Stimulated activated CD4-positive, alpha-beta T cell treated with anti-CD3 and anti-CD28 coated beads, Interleukin-4, amount 100 ng/mL, for 4 hours (primary cell): ENCODE measurements at places on chromosomes 6 and 20.

- no peak for DNase-seq
Observed at GRCh38 chr6:41051873-41052272, 1.1 kb upstream of the APOBEC2 start.

DNA sequence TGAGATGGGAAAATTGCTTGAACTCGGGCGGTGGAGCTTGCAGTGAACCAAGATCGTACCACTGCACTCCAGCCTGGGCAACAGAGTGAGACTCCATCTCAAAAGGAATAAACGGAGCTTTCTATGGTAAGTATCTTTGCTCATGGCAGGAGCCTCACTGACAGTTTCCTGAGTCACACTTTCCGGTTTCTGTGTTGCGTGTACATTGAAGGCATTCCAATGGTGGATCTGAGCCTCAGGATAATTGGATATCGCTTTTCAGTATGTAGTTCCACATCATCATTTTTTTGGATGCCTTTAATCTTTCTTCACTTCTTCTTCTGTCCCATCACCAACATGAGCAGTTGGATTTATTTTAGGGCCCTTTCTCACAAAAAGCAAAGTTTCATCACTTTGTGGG lies 28.6 kb upstream of the GTSF1L start:
- DNase-seq = no peak

DNA sequence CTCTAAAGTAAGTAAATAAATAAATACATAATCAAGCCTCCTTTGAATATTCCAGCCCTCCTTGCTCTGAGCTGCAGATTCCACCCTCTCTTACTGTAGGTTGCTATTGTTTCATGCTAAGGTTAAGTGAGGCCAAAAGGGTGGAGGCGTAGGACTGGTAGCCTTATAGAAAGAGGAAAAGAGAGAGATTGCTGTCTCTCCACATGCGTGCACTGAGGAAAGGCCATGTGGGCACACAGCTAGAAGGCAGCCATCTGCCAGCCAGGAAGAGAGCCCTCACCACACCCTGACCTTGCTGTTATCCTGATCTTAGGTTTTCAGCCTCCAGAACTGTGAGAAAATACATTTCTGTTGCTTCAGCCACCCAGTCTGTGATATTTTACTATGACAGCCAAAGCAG lies 87.4 kb upstream of the SHLD1 start:
- no peak for DNase-seq

GRCh38 chr6:17470938-17471327 lies 77.5 kb downstream of the CAP2 start:
- DNase-seq = no peak

- DNase-seq = no peak
Observed at GRCh38 chr6:101517632-101518031, 124.1 kb downstream of the GRIK2 start.
